SJSA1 (cell line): ENCODE measurements at places on chromosomes 5 and 9. TPM values are rescaled to one million over a fixed set of nuclear protein-coding genes. Genes with fewer than 3 reads are reported as not detected.

PITX1 gene
- 25.0 and 28.4 TPM in 2 replicates for total RNA-seq

NREP gene
- 51.5 and 69.3 TPM in 2 replicates for total RNA-seq

PCA3 gene
- total RNA-seq = not detected in 2 replicates

PCDHGB3 gene
- 1.1 TPM in 1 of 2 replicates, not detected in the other for total RNA-seq

SPATA31A3 gene
- total RNA-seq = not detected in 2 replicates

SOX30 gene
- 2.7 and 5.8 TPM in 2 replicates for total RNA-seq

NR2F1-AS1 gene
- 6.0 and 9.2 TPM in 2 replicates for total RNA-seq

GPR21 gene
- not detected in 2 replicates for total RNA-seq

GABRA1 gene
- not detected in 2 replicates for total RNA-seq

IFT74 gene
- total RNA-seq = 7.0 and 7.1 TPM in 2 replicates

CATSPER3 gene
- total RNA-seq = 0.08 and 1.3 TPM in 2 replicates

GPR150 gene
- total RNA-seq = 0.18 TPM in 1 of 2 replicates, not detected in the other

SHROOM1 gene
- 24.1 and 31.2 TPM in 2 replicates for total RNA-seq

BHMT gene
- not detected in 2 replicates for total RNA-seq

SHC3 gene
- total RNA-seq = 0.16 and 0.34 TPM in 2 replicates

PPP3R2 gene
- not detected in 2 replicates for total RNA-seq

LHX3 gene
- total RNA-seq = not detected in 2 replicates

ZNF462 gene
- total RNA-seq = 6.5 and 11.9 TPM in 2 replicates

ZDHHC11 gene
- total RNA-seq = 0.05 TPM in 1 of 2 replicates, not detected in the other

F2RL1 gene
- total RNA-seq = 0.41 and 1.2 TPM in 2 replicates
